Glomerular endothelial cell (primary cell): ENCODE measurements at places on chromosomes 6 and 20.
A peak's percentile ranks its signal among the peaks of the same experiment; 100 is the strongest.

GRCh38 chr6:116580198-116580597 is 8.9 kb downstream of the RWDD1 start:
- no peak for DNase-seq

GRCh38 chr6:46329568-46329967 is 158.8 kb upstream of the ENPP5 start:
- no peak for DNase-seq

- no peak for DNase-seq
Measured at GRCh38 chr6:89368107-89368506, 15.6 kb upstream of the UBE2J1 start.

DNA sequence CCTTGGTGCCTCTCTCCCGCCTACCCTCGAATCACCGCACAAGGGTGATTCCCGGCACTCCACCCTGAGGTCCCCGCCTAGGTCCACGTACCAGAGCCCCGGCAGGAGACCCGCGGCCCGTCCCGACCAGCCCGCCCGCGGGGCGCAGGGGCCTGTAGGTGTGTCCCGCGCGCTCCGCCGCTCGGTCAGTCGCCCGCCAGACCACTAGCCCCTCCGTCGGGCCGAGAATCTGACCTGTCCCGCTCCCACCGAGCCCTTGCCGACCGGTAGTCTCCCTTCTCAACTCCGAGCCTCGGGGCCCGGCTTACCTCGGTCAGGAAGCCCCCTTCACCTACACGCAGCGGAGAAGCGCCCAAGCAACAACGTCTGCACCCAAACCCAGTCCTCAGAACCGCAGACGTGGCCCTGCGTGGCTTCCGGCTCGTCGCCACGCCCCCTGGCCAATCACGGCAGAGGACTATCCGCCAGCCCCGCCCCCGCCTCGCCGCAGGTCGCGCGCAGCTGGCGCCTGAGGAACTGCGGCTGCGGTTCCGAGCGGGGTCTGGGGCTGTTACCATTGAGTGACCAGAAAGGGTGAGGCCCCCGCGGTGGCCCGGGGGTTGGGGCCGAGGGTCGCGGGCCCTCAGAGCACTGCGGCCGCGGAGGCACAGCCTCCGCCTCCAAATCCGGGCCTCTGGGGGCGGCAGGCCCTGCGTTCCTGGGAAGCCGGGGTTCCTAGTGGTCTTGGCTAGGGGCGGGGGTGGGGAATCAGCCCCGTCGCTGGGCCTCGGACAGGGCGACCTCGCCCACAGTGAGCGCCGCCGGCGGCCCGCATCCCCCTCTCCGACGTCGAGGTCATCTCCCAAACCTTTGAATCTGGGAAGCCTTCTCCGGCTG is at the start of the genes PGM3 and RWDD2A:
Gene PGM3, minus strand, starts transcription at position 395 of the 876 bp plus-strand sequence. CDS start 2,253 bp downstream, outside the sequence.
Gene RWDD2A, plus strand, starts transcription at position 487 of the 876 bp plus-strand sequence. CDS start 1,095 bp downstream, outside the sequence.
- no peak for DNase-seq

GRCh38 chr6:138018297-138018696 is 88.9 kb downstream of the PERP start:
- DNase-seq = no peak

- DNase-seq = no peak
Measured at GRCh38 chr6:158642097-158642601, 2.4 kb downstream of the DYNLT1 start.

DNA sequence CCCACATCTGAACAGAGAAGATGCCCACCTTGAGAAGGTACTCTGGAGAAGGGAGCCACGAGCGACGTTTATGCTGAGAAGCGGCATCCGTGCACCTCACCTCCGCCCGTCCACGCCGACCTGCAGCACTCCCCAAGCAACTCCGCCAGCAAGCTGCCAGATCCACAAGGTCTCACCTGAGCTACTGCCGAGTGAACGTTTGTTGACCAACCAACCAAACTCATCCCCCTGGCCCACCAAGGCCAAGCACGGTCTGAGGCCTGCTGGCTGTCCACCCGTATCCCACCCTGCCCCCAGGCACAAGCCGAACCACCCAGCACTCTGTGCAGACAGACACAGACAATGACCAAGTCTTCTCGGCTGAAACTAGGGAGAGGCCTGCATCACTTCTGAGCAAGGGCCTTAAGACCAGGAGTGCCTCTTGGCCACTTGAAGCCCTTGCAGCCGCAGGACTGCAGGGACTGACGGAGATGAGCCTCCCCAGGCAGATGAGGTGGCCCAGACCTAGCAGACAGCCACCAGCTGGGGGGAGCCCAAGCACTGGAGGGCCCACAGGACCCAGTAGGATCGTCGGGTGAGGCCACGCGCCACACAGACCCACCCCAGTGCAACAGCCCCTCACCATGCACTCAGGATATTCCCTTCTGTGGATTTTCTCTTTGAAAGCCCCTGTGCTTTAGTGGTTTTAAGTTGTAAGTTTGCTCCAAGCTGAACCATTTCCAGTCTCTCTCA is 12.1 kb downstream of the TAF4 start:
- no peak for DNase-seq

GRCh38 chr6:134177753-134178160 is 125.3 kb upstream of the SLC2A12 start:
- DNase-seq = no peak

DNA sequence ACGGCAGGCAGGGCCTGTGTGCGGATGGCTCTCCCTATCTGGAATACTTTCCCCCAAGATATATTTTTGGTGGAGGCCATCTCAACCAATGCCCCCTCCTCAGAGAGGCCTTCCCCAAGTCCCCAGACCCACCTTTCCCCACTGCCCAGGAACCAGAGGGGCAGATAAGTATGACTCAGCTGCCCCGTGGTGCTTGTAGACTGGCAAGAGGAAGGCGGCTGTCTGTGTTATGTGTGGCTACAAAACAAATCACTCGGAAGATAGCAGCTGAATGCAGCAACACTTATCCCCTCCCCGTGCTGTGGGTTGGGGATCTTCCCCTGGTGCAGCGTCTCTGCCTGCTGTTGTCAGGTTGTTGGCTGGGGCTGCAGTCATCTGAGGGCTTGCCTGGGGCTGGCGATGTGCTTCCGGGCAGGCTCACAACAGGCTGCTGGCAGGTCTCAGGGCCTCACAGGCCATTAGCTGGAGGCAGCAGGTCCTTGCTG is 7.1 kb downstream of the NPEPL1 start:
- no peak for DNase-seq

DNA sequence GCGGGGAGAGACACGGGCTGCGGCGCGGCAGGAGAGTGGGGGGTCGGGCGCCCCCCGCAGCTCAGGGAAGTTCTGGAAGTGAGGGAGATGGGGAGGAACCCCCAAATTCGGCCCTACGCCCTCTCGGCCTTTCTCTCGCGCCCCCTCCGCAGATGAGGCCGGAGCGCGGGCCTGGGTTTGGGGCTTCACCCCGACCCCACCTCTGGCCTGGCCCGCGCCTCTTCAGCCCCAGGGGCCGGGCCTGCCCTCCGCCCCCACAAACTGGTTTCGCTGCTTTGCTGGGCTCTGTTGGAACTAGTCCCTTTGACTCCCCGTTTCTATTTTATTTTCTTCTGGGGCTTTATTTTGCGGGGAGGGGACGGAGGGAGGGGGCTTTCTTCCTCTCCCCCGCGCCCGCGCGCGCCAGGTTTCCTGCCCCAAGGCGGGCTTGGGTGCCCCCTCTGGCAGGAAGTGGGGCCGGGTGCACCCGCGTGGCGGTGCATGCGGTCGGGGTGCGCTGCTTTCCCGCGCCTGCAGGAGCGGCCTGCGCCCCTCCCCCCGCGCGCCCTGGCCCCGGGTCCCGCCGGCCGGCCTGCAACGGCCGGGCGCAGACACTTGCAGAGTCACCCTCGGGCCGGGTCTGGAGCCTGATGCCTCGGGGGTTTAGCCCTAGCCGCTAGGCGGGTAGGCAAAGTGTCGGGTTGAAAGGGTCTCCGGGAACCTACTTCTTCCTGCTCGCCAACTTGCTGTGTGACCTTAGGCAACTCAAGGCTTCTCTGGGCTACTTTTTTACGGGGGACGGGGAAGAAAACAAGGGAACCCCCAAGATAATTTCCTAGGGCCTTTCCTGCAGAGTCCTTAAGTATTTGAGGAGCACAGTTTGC is 1.3 kb downstream of the HMGA1 start:
- DNase-seq = no peak

DNA sequence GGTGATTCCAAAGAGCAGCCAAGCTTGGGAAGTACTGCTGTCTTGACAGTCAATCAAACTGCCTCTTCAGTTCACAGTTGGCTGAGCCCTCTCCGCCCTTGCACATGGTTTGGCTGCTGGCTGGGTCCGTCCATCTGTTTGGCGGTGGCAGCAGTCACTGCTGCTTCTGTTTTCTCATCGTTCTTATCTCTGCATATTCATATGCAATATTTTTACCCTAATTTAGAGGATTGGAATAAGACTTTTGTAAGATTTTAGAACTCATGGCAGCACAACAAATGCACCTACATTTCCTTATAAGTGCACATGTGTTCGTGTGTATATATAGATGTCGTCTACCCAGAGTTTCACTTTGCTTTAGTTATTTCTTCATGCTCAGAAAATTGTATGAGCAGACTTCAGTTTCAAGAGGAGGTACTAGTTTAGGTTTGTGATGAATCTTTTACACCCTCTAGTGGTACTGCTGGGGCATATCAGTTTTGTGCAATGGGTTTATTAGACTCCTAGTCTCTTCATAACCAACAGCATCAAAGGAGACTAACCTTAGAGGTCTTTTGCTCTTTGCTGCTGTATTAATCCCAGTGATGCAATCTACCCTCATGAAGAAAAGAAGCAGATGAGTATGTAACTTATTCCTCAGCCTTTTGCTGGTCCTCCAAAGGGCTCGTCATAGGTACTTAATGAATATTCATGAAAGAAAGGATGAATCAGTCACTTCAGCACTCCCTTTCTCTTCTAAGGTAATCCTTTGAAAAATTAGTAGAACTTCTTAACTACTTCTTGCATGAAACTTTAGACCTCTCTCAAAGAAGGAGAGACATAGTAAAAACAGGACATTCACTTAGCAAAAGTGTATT is 44.3 kb downstream of the KHDC1L start:
- DNase-seq = peak; percentile 25

GRCh38 chr6:105898286-105898685 is 187.8 kb upstream of the PRDM1 start:
- no peak for DNase-seq

GRCh38 chr20:9186396-9186795 is 117.5 kb downstream of the PLCB4 start:
- DNase-seq = no peak

GRCh38 chr6:169474362-169474761 is 220.7 kb upstream of the THBS2 start:
- no peak for DNase-seq
